ENCODE measurements at places on chromosomes 5 and 9. TPM values are rescaled to one million over a fixed set of nuclear protein-coding genes. Genes with fewer than 3 reads are reported as not detected.

The FAM81B gene
- total RNA-seq, result not detected

The TRIM36 gene
- total RNA-seq, result 15.3 TPM

The KIF27 gene
- 2.0 TPM for total RNA-seq

The FRMPD1 gene
- 6.5 TPM for total RNA-seq

The PCDHGB6 gene
- 2.6 TPM for total RNA-seq

The PAIP2 gene
- total RNA-seq, result 125 TPM

The ARSK gene
- 13.8 TPM for total RNA-seq

The ENTPD2 gene
- 1.9 TPM for total RNA-seq

The GAPT gene
- total RNA-seq, result not detected

The TRPM6 gene
- 1.5 TPM for total RNA-seq

The PLEKHG4B gene
- total RNA-seq, result 3.9 TPM

The CTSL gene
- 32.2 TPM for total RNA-seq

The SHOC1 gene
- 0.58 TPM for total RNA-seq

The FOXD4L6 gene
- total RNA-seq, result not detected

The ENC1 gene
- total RNA-seq, result 104 TPM

The ZFP2 gene
- total RNA-seq, result 0.28 TPM

The GABRA6 gene
- total RNA-seq, result not detected

The WDR70 gene
- total RNA-seq, result 40.3 TPM

The TLX3 gene
- total RNA-seq, result 6.9 TPM

The PCDHA4 gene
- not detected for total RNA-seq

The PCDHGB3 gene
- total RNA-seq, result 7.4 TPM

The FBXW11 gene
- 95.1 TPM for total RNA-seq

The PCDHGB5 gene
- 1.6 TPM for total RNA-seq

The GPR150 gene
- total RNA-seq, result not detected

The ENHO gene
- total RNA-seq, result not detected

The RNF183 gene
- total RNA-seq, result not detected

The F2R gene
- 103 TPM for total RNA-seq

The ERGIC1 gene
- total RNA-seq, result 77.4 TPM

The ADGRV1 gene
- total RNA-seq, result 13.1 TPM

The OR1J2 gene
- total RNA-seq, result not detected

Data from SJCRH30 (cell line).